ENCODE measurements at places on chromosomes 1 and 21.

- no peak for DNase-seq
Observed at GRCh38 chr21:29064850-29065481, 8.5 kb downstream of the CCT8 start.

DNA sequence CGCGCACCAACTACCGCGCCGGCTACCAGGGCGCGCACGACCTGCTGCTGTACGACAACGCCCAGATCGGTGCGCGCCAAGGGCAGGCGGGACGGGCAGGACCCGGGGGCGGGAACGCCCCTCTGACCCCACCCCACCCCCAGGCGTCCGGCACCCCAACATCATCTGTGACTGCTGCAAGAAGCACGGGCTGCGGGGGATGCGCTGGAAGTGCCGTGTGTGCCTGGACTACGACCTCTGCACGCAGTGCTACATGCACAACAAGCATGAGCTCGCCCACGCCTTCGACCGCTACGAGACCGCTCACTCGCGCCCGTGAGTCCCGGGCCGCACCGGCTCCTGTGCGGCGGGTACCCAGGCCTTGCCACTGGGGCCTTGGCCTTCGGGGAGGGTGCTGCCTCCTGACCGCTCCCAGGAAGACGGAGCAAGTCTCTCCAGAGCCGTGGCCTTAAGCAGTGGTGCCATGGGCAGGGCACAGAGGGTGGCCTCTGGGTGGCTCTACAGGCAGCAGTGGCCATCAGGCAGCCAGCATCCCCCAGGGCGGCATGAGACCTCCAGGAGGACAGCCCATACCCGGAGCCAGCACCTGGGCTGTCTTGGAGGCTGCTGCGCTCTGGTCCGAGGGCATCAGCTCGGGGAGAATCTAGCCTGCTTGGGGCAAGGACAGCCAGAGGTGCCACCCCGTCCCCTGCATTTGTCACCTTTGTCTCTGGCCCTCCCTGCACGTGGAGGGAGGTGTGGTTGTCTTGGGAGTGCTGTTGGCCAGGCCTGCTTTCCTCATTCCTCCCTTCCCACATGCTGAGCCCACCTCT lies 8.1 kb upstream of the MMP23B start:
- DNase-seq = no peak

- DNase-seq = no peak
Observed at GRCh38 chr1:82927753-82928152, 1071.2 kb downstream of the TTLL7 start.

DNA sequence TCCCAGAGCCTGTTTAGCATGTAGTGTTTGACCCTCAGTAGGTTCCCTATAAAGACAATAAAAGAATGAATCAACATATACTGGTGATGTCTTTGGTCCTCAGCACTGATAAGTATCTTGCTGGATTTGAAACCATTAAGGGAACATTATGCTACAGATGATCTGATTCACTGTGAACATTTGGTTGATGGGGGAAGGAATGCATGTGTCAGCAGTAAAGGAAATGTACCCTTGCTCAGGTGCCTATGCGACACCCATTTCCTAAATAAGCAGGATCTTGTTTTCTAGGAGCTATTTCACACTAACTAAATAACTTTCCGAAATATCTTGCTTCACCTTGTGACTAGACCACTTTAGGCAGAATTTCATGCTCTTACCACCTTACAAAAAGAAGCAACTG lies 13.0 kb downstream of the TEX38 start:
- no peak for DNase-seq

- peak; percentile 45 for DNase-seq
Observed at GRCh38 chr1:27332536-27333281, 9.1 kb upstream of the SYTL1 start.

- no peak for DNase-seq
Observed at GRCh38 chr1:108645564-108646184, 15.2 kb downstream of the HENMT1 start.

DNA sequence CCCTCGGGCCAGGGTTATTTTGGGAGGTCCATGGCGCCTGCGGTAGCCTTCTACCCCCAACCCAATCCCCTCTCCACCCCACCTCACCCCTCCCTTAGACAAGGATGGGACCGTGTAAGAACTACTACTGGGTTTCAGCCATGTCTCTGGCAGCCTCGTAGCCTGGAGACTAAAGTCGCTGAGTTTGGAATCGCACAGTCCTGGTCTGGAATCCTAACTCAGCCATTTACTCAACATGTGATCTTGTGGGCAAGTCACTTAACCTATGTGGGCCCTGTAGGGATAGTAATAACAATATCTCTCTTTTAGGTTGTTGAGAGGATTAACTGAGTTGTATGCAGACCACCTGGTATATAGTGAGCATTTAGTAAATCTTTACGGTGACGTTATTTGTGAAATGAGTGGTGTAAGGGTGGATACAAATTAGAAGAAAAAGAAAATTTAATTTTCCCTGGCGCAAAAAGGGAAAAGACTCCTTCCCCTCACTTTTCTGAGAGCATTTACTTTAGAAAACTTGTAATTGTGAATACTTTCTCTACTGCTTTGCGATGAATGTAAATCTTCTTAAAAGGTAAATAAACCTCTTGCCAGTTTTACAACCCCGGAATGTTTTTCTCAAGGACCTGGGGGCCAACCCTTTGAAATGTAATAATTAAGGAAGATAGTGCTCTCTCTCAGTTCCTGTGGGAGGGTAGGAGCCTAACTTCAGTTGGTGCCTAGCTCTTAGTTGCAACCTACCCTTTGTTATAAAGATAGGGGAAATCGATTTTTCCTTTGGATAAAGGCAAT lies 615 bp upstream of the MRPS15 start:
- no peak for DNase-seq

DNA sequence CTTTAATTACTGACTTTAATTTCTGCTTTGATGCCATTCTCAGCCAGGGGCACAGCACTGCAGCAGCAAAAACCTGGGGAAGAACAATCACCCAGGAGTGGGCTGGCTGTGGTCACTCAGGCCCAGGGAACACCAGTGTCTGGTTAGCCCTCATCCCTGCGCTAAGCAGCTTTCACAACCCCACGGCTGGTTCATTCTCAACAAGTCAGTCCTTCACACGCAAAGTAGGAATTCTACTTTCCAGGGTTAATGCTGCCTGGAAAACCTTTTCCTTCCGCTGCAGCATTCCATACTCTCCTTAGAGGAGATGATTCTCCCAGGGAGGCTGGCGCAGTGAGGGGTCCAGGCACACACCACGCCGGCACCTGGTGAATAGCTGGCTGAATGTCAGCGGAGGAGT lies 24.3 kb upstream of the KCNE1 start:
- DNase-seq = no peak

DNA sequence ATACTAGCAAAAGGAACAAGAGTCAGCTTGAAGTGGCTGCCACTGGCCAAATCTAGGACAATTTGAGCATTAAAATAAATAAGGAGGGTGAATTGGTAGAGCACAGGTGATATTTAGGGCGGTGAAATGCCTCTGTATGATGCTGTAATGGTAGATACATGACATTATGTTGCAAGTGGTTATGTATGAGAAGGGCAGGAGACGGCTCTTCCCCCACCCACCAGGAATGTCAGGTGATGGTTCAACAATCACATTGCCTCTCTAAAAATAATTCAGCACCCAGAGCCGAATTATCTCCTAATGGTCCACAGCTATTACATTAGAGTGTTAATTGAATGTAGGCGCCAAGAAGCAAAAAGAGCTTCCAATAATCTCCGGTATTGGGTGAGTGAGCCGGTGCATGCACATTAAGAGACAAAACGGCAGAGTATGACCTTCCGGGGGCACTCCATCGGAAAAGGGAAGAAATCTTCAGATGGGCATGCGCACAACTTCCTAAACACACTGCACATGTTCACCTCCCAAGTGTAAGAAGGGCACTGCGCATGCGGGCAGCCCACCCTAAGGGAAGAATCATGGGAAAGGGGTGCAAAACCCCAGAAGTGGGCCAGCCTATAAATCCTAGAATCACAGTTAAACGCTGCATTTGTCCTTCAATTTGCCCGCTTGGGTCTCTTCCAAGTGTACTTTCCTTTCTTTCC lies 6.8 kb upstream of the IFNAR1 start:
- no peak for DNase-seq

DNA sequence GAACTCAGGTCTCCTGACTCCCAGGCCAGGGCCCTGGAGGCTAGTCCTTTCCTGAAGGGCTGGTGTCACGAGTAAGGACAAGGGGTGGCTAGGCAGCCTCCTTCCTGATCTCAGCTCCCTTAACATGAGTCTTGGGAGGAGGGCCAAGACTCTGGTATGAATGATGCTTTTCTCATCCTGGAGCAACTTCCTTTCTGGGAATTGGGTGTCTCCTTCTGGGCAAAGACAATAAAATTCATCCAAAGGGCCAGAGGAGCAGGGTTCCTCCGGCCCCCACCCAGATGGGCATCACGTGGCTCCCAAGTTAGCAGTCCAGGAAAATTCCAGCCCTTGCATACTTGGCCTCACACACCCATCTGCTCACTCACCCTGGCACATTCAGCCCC lies at the start of gene FAM167B:
FAM167B (plus strand) TSS at position 335 of the 386 bp plus-strand sequence. CDS start 200 bp downstream, outside the sequence.
- DNase-seq = no peak

GRCh38 chr1:156276532-156276931 lies 6.1 kb downstream of the SMG5 start:
- no peak for DNase-seq

- no peak for DNase-seq
Observed at GRCh38 chr1:33392639-33393038, 38.3 kb downstream of the PHC2 start.

- DNase-seq = peak; percentile 15
Observed at GRCh38 chr1:184801503-184801902, 46.8 kb upstream of the EDEM3 start.

DNA sequence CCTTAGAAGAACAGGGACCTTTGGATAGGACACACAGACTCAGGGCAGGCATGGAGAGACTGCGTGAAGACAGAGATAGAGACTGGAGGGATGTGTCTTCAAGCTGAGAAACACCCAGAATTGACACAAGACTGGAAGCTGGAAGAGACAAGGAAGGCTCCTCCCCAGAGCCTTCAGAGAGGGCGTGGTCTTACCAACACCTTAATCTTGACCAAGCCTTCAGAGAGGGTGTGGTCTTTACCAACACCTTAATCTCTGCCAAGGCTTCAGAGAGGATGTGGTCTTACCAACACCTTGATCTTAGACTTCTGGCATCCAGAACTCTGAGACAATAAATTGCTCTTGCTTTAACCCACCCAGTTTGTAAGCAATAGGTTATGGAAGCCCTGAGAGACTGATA lies 481.4 kb upstream of the VAMP3 start:
- DNase-seq = no peak

GRCh38 chr1:114467491-114467890 lies 43.5 kb downstream of the TRIM33 start:
- no peak for DNase-seq

GRCh38 chr1:180117764-180118116 lies 36.9 kb upstream of the QSOX1 start:
- no peak for DNase-seq

GRCh38 chr1:41777695-41778094 lies 141.0 kb downstream of the HIVEP3 start:
- no peak for DNase-seq

DNA sequence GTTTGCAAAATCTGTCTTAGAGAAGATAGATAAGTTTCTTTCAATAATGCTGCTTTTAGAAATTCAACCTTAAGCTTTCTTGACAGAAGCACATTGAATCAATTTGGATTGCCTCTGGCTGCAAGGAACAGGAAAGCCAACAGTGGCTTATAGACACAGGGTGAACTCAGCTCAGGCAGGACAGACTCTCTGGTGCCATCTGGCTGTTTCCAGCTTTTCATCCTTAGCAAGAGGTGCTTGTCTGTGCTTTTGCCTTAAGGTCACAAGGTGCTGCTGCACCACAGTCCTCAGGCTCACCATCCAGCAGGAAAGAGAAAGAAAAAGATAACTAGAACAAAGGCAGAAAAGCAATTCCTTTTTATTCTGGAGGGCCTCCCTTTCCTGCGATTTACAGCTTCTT lies 93.7 kb upstream of the ETS2 start:
- peak; percentile 80 for DNase-seq

DNA sequence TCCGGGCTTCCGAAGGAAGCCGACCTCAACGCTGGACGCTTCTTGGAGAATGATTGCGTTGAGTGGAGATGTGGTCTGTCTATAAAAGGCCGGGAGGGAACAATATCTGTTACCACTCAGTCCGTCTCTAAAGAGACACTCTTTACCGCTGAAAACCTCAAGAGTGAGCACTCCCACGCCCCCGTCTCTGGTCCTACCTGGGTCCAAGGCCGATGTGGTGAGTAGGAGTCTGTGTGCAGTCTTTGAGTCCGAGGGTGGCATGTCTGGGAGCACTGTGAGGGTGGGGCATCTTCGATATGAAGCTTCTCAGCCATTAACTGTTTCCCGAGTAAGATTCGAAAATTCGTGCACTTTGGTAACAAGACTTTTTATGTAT lies 576 bp downstream of the ZFP69 start:
- no peak for DNase-seq

DNA sequence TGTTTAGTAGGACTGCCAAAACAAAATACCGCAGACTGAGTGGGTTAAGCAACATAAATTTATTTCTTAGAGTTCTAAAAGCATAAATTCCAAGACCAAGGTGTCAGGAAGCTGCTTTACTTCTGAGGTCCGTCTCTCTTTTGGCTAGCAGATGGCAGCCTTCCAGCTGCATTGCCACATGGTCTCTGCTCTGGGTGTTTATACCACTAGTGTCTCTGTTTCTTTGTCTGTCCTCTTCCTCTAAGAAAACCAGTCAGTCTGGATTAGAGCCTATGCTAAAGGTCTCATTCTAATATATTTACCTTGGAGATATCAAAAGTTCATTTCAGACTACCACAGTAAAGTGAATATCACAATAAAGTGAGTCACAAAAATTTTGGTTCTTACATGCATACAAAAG lies 519.8 kb downstream of the COL11A1 start:
- peak; percentile 51 for DNase-seq

DNA sequence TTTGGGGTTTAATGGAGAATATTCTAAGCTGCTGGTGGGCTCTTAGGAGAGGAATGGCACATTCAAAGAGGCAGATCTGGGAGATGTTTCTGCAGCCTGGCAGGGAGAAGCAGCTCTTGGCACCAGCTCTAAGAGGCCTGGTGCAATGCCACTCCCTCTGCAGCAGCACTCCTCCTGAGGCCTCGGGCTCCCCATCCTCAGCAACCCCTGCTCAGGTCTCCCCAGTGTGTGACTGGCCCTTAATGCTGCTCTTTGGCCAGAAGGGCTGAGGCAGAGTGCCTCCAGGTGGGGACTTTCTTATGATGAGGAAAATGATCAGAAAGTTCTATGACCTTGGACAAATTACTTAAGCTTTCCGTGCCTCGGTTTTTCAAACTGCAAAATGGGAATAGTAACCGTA lies 55.5 kb downstream of the MAB21L3 start:
- DNase-seq = no peak

DNA sequence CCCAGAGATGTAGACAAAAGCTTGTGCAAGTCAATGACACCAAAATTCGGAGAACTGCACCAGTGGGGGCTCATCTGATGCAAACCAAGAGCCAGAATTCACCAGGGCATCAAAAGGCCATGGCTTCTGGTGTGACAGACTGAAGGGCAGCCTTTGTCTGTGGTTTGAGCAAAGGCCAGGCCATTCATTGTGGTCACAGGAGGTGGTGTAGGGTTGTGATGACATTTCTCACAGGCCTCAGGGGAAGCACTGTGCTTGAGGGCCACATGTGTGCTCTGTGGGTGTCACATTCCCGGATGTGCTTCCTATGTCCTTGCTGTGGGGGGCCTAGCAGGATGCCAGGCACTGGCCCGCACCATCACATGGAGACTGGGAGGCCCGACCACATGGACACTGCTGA lies 22.5 kb upstream of the KCNE1 start:
- DNase-seq = no peak
